Gastrocnemius medialis (tissue), 4 donors: ENCODE measurements at places on chromosomes 2 and 18. TPM values are rescaled to one million over a fixed set of nuclear protein-coding genes. Genes with fewer than 3 reads are reported as not detected.
A peak's percentile ranks its signal among the peaks of the same experiment; 100 is the strongest.

Gene PECR
- 7.5 TPM for total RNA-seq

Gene DUSP19
- 1.8 TPM for total RNA-seq

Gene KRTCAP3
- total RNA-seq: 0.93 TPM

Gene RSAD2
- 4.1 TPM for total RNA-seq

Gene APCDD1
- total RNA-seq: 4.6 TPM

Gene GBX2
- not detected for total RNA-seq

Gene NEU2
- not detected for total RNA-seq

Gene NXPH2
- not detected for total RNA-seq

Gene GNLY
- 3.6 TPM for total RNA-seq

Gene WDCP
- 8.3 TPM for total RNA-seq

- H3K27me3 ChIP-seq: no peaks in the 10 kb centered on the region
- H3K4me3 ChIP-seq: no peak overlapping the region
- peaks cover 4% of the 10 kb centered on the region for H3K4me1 ChIP-seq
- no peaks in the 10 kb centered on the region for H3K36me3 ChIP-seq
- no peak for DNase-seq
These were observed 51.2 kb upstream of the CREB1 start for GRCh38 chr2:207478572-207478971.

DNA sequence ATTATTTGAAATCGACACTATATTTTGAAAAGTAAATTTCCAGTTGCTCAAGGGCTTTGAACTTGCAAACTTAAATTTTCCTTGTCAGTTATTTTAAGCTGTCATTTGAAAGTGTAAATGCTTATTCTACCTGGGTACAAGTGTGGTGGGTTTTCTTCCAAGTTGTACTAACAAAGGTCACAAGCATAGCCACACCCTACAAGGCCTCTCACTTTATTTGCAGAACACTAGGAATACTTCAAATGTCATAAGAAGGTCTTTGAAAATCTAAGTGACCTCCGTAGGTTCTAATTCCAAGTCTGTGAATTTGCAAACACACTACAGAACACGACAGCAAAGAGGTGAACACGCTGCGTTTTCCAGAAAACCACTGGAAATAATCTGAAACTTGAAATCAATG is 9.3 kb upstream of the RMDN2 start:
- H3K27me3 ChIP-seq: no peaks in the 10 kb centered on the region
- no peak overlapping the region for H3K4me3 ChIP-seq
- DNase-seq: no peak
- no peaks in the 10 kb centered on the region for H3K36me3 ChIP-seq

DNA sequence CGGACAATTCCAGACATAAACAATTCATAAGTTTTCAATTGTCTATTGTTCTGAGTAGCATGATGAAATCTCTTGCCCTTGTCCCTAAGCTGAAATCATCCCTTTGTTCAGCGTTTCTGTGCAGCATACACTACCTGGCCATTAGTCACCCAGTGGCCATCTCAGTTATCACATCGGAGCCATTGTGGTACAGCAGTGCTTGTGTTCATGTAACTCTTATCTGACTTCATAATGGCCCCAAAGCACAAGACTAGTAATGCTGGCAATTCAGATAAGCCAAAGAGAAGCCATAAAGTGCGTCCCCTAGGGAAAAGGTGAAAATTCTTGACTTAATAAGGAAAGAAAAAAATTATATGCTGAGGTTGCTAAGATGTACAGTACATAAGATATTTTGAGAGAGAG is 127.2 kb downstream of the FHOD3 start:
- H3K4me1 ChIP-seq: peaks cover 22% of the 10 kb centered on the region
- no peak for DNase-seq
- H3K36me3 ChIP-seq: no peaks in the 10 kb centered on the region
- no peaks in the 10 kb centered on the region for H3K27me3 ChIP-seq
- no peak overlapping the region for H3K27ac ChIP-seq
- no peak overlapping the region for H3K4me3 ChIP-seq

GRCh38 chr2:29627279-29627711 is 294.1 kb downstream of the ALK start:
- no peaks in the 10 kb centered on the region for H3K4me1 ChIP-seq
- no peaks in the 10 kb centered on the region for H3K36me3 ChIP-seq
- no peak for DNase-seq
- H3K27ac ChIP-seq: no peak overlapping the region
- H3K4me3 ChIP-seq: no peak overlapping the region

GRCh38 chr2:66145490-66145889 is 289.4 kb upstream of the MEIS1 start:
- DNase-seq: no peak
- H3K4me3 ChIP-seq: no peak overlapping the region
- no peaks in the 10 kb centered on the region for H3K4me1 ChIP-seq
- H3K36me3 ChIP-seq: no peaks in the 10 kb centered on the region
- no peaks in the 10 kb centered on the region for H3K27me3 ChIP-seq

DNA sequence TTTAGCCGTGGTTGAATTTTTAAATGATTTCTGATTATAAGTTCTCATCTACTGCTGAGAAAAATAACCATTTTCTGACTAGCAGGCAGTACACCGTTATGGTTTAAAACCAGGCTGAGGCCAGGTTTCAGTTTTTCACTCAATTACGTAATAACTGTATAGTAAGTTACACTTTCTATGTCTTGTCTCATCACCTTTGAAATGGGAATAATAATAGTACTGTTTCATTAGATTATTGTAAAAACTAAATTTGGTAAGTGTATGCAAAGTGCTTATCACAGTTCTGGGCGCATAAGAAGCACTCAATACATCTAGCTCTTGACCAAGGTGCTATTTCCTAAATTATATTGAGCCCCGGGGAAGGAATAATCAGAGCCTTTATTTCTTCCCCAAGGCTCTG is 76.8 kb downstream of the LIMS1 start:
- H3K36me3 ChIP-seq: no peaks in the 10 kb centered on the region
- no peak overlapping the region for H3K27ac ChIP-seq
- no peak overlapping the region for H3K4me3 ChIP-seq
- no peak for DNase-seq
- no peaks in the 10 kb centered on the region for H3K27me3 ChIP-seq

DNA sequence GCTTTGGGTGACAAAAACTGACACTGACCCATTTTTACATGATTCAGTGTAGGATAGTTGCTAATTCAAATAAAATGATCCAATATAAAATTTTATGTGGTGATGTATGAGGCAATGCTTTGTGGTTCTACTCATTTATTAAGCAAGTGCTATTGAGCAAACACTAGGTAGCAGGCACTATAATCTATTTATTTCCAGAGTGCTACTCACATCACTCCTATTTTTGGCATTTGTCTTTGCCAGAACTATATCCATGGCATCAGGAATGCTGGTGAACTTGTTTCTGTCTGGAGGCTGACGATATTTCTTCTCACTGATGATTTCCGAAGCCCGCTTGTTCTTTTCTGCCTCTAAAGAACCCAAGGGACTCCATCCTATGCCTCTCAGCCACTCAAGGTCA is 84.3 kb downstream of the NEB start:
- peak overlapping the region; percentile 76 for H3K27ac ChIP-seq
- no peaks in the 10 kb centered on the region for H3K27me3 ChIP-seq
- peak; percentile 18 for DNase-seq
- no peak overlapping the region for H3K4me3 ChIP-seq

DNA sequence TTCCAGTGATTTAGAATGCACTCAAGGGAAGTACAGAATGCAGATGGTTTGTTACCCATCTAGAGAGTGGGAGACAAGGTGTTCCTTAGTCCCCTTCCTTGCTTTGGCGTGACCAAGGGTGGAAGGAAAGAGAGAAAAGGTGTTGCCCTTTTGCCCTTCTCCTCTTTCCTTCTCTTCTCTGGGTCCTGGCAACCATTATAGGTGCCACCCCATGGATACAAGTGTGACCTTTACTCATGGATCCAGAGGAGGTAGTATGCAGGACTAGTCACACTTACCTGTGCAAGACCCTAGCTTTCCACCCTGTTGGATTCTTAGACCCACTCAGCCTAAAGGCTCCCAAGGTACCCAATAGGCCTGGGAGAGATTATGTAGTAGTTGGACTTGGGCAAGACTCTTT is 11.6 kb upstream of the RBFA start:
- no peaks in the 10 kb centered on the region for H3K4me1 ChIP-seq
- H3K27ac ChIP-seq: no peak overlapping the region
- peaks cover 4% of the 10 kb centered on the region for H3K27me3 ChIP-seq
- H3K36me3 ChIP-seq: no peaks in the 10 kb centered on the region
- DNase-seq: no peak

DNA sequence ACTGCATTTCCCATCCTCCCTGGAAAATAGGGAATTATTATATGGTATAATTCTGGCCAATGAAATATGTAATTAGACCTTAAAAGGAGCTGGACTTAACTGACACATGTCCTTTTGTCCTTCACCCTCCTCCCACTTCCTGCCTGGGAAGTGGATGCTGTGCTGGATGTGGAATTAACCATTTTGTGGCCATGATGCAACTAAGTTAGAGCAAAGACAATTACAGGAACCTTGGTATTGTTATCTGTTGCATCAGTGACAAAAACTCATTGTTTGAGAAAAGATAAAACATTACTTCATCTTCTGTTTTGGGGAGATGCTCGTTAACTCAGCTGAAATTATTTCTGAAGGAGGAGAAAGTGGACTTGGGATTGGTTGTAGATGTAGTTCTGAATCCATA is 227.7 kb upstream of the BOD1L2 start:
- no peaks in the 10 kb centered on the region for H3K27me3 ChIP-seq
- no peak overlapping the region for H3K27ac ChIP-seq
- H3K4me1 ChIP-seq: no peaks in the 10 kb centered on the region
- no peak overlapping the region for H3K4me3 ChIP-seq
- DNase-seq: no peak
- H3K36me3 ChIP-seq: no peaks in the 10 kb centered on the region

GRCh38 chr18:23226930-23227725 is 91.8 kb downstream of the CABLES1 start:
- no peaks in the 10 kb centered on the region for H3K36me3 ChIP-seq
- DNase-seq: peak; percentile 30
- peak overlapping the region; percentile 64 for H3K27ac ChIP-seq
- H3K27me3 ChIP-seq: no peaks in the 10 kb centered on the region
- H3K4me3 ChIP-seq: no peak overlapping the region
- H3K4me1 ChIP-seq: peaks cover 14% of the 10 kb centered on the region

GRCh38 chr2:68391869-68392268 is 26.8 kb downstream of the PLEK start:
- no peak for DNase-seq
- no peaks in the 10 kb centered on the region for H3K36me3 ChIP-seq
- no peaks in the 10 kb centered on the region for H3K4me1 ChIP-seq
- no peak overlapping the region for H3K4me3 ChIP-seq
- no peaks in the 10 kb centered on the region for H3K27me3 ChIP-seq

DNA sequence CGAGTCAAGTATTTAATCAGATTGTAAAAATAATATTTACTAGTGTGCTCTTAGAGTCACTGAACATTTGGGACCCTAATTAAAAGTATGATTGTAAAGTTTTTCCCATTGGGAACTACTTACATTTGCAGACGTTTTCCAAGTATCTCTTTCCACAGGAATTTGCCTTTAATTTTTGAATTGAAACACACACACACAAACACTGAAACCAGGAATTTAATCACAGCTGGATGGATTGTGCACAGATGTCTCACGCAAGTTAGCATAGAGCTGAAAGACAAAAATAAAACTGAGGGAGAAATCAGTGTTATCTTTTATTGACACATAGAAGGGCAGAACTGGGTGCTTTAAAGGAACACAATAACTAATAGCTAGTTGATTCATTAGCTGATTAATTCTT is 230.7 kb downstream of the RND3 start:
- H3K4me1 ChIP-seq: no peaks in the 10 kb centered on the region
- no peak for DNase-seq
- H3K27me3 ChIP-seq: no peaks in the 10 kb centered on the region

- no peak for DNase-seq
- no peak overlapping the region for H3K4me3 ChIP-seq
- H3K36me3 ChIP-seq: peaks cover 17% of the 10 kb centered on the region
- no peaks in the 10 kb centered on the region for H3K27me3 ChIP-seq
- H3K4me1 ChIP-seq: peaks cover 14% of the 10 kb centered on the region
- H3K27ac ChIP-seq: no peak overlapping the region
These were observed 92.5 kb downstream of the PRPF40A start for GRCh38 chr2:152624805-152625204.

GRCh38 chr2:163626639-163627109 is 109.1 kb downstream of the FIGN start:
- H3K36me3 ChIP-seq: no peaks in the 10 kb centered on the region
- no peak overlapping the region for H3K4me3 ChIP-seq
- H3K27me3 ChIP-seq: no peaks in the 10 kb centered on the region
- no peak overlapping the region for H3K27ac ChIP-seq
- H3K4me1 ChIP-seq: no peaks in the 10 kb centered on the region

DNA sequence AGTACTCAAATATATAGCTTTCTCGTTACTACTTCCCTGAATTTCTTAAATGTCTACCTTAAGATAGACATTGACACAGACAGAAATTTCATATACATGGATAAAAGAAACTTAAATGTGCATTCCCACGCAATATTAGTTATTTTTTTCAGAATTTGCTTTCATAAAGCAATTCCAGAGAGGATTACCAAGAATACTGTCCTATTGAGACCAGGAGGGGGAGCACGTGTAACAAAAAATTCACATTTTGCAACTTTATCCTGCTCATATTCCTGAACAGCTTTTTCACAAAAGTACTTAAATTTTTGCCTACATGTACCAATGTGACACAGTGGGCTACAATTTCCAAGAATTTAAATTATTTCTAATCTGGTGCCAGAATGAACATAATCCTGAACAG is 30.7 kb upstream of the ERCC3 start:
- H3K36me3 ChIP-seq: no peaks in the 10 kb centered on the region
- H3K4me1 ChIP-seq: no peaks in the 10 kb centered on the region
- no peak overlapping the region for H3K4me3 ChIP-seq

- peak overlapping the region; percentile 76 for H3K27ac ChIP-seq
- H3K36me3 ChIP-seq: no peaks in the 10 kb centered on the region
- peaks cover 9% of the 10 kb centered on the region for H3K4me1 ChIP-seq
- H3K4me3 ChIP-seq: no peak overlapping the region
- no peaks in the 10 kb centered on the region for H3K27me3 ChIP-seq
These were observed 202.2 kb downstream of the TCF4 start for GRCh38 chr18:55385770-55386169.

- H3K4me1 ChIP-seq: peaks cover 22% of the 10 kb centered on the region
- peak overlapping the region; percentile 35 for H3K27ac ChIP-seq
- no peaks in the 10 kb centered on the region for H3K36me3 ChIP-seq
- H3K4me3 ChIP-seq: no peak overlapping the region
- DNase-seq: no peak
These were observed 94.2 kb downstream of the CABLES1 start for GRCh38 chr18:23229472-23229871.

DNA sequence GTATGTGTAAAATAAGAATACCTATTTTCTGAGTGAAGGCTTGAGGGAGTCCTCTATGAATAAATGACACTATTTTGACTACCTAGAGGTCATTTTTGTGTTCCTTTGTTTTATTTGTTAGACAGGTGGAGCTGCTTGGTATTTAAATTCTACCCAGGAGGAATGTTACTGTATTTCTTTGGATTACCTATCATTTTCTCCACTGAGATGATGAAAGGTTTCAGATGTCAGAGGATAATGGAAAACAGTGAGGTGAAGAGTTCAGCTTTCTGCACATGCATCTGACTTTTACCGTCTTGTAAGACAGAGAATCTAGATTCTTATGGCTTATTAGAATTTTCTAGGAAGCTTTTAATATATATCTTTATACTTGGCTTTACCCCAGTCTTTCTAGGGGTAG is 689.8 kb upstream of the NXPH2 start:
- DNase-seq: no peak
- H3K4me3 ChIP-seq: no peak overlapping the region
- no peaks in the 10 kb centered on the region for H3K36me3 ChIP-seq
- H3K27me3 ChIP-seq: no peaks in the 10 kb centered on the region
- H3K4me1 ChIP-seq: no peaks in the 10 kb centered on the region
